ENCODE measurements at places on chromosomes 2 and 18. TPM values are rescaled to one million over a fixed set of nuclear protein-coding genes. Genes with fewer than 3 reads are reported as not detected.

The GPR45 gene
- total RNA-seq = not detected

The TTN gene
- total RNA-seq = under 0.01 TPM

The AGXT gene
- not detected for total RNA-seq

The KIDINS220 gene
- 65.4 TPM for total RNA-seq

The HOXD10 gene
- not detected for total RNA-seq

The SPIRE1 gene
- total RNA-seq = 19.2 TPM

The LDAH gene
- 14.9 TPM for total RNA-seq

The TGFBRAP1 gene
- 5.1 TPM for total RNA-seq

The ZNF516 gene
- total RNA-seq = 12.1 TPM

The MROH2A gene
- total RNA-seq = not detected

The CDKL4 gene
- 0.54 TPM for total RNA-seq

The TMEM182 gene
- total RNA-seq = 2.8 TPM

All from placental epithelial cell (primary cell).